ENCODE measurements at places on chromosomes 16 and 17.
A peak's percentile ranks its signal among the peaks of the same experiment; 100 is the strongest.

DNA sequence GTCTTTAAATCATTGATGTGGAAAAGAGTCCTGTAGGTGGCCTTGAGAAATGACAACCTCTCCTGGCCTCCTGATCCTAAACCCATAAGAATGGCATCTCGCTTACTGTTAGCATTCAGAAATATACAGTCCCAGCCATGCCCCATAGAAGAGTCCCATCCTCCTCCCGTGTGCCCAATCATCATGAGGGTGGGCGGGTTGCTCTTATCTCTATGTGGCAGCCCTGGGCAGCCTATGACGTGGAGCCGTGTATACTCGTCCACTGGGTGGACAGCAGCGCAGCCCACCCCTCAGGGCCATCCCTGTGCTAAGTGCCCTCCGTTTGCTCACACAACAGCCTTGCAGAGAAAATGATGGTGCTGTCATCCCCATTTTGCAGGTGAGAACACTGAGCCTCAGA lies 105.3 kb downstream of the AMFR start:
- no peak for DNase-seq

DNA sequence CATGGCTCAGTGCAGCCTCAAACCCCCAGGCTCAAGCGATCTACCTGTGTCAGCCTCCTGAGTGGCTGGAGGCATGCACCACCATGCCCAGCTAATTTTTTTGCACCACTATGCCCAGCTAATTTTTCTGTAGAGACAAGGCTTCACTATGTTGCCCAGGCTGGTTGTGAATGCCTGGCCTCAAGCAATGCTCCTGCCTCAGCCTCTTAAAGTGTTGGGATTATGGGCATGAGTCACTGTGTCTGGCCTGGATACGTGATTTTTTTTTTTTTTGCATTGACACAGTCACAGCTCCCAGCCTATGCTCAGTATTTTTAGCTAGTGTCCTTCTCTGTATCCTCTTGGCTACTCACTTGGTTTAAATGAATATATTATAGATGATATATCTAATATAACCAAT lies 377.0 kb upstream of the TNRC6C start:
- no peak for DNase-seq

DNA sequence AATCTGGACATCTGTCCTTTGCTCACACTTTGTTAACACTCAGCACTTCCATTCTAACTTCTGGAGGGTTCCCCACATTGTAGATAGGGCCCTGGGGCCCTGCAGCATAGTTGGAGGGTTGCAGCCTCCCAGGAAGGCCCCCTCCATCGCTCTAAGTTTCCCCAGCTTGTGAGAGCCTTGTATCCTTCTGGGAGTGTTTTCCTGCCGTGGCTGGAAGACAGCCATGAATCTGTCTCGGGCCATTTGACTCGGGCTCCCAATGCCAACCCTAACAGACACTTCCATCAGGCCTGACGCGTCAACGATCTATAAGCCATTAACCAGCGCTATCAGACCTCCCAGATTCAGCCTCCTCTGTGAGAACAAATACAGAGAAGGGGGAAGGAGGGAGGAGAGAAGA lies 263.7 kb upstream of the RPL38 start:
- no peak for DNase-seq

DNA sequence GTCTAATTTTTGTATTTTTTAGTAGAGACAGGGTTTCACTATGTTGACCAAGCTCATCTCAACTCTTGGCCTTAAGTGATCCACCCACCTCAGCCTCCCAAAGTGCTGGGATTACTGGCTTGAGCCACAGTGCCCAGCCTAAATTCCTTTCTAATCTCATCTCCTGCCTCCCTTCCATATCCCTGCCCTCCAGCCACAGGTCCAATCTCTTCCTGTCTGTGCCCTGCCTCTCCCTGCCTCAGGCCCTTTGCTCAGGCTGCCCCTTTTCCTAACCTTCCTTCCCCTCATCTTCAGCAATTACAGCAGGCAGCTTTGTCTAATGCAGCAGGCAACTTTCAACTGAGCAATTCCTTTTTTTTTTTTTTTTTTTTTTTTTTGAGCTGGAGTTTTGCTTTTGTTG lies 46.8 kb downstream of the CFAP20 start:
- no peak for DNase-seq

DNA sequence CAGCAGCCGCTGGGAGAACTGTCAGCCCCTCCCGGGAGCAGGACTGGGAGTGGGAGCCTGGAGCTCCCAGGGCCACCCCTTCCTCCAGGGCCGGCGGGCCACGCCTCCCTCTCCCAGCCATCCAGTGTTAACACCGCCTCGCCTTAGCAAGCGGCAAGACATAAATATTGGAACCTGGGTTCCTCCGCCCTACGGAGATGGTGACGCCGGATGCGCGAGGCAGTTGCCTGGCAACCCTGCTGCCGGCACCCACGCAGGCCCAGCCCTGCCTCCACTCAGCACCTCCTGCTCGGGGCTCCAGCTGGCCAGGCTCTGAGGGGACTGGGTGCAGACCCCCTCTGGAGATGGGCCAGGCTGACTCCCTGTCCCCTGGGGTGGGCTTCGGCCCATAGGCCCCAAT lies 27.4 kb upstream of the CACNA1H start:
- no peak for DNase-seq

DNA sequence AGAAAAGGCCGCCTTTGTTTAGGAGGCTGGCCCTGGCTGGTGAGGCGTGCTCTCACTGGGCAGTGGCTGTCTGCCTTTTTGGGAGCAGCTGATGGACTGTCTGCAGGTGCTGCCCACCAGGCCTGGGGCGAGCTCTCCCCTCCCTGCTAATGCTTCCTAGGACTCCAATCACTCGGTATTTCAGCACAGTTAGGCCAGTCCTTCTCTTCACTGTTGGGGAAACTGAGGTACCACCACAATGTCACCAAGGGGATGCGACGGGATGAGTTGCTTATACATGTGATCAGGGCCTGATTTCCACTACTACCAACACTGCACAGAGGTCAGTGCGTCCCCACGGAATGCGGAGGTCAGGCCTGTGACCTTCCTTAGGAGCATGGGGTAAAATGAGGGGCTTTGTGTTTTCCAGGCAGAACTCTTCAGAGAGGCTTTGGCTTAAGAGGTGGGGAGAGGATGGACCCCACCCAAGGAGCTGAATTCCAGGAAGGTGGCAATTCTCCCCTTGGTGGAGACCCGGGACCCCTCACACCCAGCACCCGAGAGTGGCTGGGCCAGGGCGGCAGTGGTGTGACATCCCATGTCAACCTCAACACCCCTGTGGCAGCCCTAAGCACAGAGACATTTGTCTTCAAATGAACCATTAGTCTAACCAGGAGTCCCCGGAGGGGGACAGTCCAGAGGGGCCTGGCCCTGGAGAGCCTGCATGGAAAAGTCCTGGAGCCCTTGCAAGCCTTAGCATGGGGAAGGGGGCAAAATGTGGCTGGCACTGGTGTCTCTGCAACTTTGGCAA lies 86.4 kb downstream of the N4BP1 start:
- no peak for DNase-seq

DNA sequence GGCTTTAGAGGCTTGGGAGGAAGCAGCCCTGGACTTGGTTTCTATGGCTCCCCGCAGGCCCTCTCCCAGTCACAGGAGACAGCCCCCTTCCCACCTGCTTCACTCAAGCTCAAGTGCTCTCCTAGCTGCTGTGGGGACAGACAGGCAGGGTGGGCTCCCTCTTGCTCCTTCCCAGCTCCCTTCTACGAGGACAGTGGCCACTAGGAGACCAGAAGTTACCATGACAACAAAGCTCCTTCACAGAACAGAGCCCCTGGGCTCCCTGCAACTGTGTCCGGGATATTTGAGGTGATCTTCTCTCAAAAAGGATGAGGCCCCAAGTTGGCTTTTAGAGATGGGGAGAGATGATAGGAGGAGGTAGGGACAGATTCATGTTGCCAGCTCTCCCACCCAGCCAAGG lies 116.3 kb downstream of the AMFR start:
- DNase-seq, result no peak

GRCh38 chr17:16994631-16995030 lies 22.7 kb upstream of the TNFRSF13B start:
- DNase-seq, result no peak

DNA sequence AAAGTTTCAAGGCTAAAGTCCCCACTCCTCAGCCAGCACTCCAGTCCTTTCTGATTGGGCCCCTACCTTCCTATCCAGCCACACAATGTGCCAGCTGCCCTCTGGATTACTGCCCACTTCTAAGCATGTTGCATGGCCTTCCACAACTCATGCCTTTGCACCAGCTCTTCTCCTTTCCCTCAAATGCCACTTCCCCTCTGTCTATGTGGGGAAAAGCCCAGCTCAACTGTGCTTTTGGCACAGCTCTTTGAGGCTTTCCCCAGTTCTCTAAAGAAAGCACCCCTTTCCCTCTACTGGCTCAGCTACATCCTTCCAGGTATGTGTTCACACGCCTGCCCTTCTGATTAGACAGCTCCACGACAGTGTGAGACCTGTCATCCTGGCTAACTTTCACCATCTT lies 18.5 kb downstream of the GTF3C1 start:
- DNase-seq, result no peak

DNA sequence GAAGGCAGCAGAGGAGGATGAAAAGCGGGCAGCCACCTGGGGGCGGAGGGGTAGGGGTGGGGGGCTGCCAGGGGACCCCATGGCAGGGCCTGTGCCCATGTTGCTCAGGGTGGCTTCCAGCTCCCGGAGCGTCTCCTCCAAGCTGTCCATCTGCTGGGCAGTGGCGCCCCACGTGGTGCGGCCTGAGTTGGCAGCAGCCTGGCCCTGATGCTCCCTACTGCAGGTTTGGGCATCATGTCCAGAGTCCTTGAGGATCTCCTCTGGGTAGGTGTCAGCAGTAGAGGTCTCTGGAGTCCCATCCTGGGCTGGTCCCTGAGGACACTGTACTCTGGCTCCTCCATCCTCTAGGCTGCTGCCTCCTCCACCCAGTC lies 60.9 kb downstream of the SRCIN1 start:
- DNase-seq, result no peak

- no peak for DNase-seq
Measured at GRCh38 chr17:60863892-60864707, 186.4 kb downstream of the BCAS3 start.

DNA sequence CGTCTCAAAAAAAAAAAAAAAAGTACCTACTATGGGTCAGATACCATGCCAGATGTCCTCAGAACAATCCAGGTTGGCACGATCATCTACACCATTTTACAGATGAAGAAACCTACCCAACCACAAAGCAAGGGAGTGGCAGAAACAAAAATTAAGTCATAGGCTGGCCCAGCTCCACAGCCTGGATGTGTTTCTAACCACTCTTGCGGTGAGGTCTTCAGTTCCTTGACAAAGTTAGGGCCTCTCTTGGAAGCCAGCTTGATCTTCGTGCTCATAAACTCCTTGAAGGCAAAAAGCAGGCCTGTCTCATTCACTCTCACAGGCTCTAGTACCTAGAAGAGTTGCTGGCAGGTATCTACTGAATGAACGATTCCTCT lies 6.2 kb downstream of the GGA2 start:
- DNase-seq, result no peak

- peak; percentile 43 for DNase-seq
Measured at GRCh38 chr16:88558457-88559442, 11.5 kb upstream of the ZC3H18 start.
